ENCODE measurements at places on chromosomes 12 and 14. TPM values are rescaled to one million over a fixed set of nuclear protein-coding genes. Genes with fewer than 3 reads are reported as not detected.

DNA sequence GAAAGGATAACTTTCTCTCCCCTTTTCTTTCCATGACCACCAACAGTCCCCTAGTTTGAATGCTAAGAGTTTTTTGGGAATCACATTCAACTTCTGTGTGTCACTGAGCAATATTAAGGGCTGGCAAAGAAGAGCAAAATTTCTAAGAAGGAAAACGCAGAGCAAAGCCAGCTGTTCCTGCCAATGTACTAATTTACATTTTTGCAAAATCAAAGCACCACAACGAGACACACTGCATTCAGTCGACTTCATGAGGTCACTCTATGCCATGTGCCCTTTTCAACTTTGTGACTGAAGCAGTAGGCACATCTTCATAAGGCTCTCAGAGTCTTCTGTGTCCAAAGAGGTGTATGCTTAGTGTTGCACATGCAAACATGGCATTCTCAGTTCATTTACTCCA, 66.4 kb downstream of the PTPRR start:
- DNase-seq = no peak

DNA sequence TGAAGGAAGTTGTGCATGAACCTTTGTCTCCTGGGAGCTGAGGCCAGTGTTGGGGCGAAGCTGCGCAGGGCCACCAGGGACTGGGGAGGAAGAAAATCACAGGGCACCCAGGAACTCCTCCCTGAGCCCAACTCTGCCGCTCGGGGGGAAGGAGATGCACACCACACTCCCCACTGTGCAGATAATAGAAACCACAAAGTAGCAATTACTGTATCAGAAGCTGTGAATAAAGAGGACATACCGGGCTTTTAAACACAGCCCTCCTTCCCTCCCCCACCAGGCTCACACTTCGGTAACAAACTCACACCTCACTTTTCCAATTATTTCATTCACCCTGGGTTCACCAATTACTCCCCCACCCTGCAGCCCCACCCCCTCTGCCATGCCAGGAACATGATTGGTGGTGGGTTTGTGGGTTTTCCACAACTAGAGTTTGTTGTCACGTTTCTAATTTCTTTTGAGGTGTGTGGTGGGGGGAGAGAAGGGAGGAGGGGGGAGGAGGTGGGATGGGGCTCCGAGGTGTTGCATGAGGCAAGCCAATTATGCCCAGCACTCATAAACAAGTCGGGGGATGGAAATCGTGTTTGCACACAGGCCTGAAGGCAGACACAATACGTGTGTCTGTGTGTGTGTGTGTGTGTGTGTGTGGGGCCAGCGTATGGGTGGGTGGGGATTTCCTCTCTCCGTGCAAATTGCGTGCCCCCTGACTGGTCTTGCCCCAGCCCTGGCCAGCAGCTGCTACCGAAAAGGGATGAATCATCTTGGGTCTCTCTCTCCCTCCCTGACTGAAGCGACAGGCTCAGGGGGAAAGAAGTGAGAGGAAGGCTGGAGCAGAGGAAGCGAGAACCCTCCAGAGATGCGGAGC, 103.3 kb downstream of the RBM19 start:
- no peak for DNase-seq

DNA sequence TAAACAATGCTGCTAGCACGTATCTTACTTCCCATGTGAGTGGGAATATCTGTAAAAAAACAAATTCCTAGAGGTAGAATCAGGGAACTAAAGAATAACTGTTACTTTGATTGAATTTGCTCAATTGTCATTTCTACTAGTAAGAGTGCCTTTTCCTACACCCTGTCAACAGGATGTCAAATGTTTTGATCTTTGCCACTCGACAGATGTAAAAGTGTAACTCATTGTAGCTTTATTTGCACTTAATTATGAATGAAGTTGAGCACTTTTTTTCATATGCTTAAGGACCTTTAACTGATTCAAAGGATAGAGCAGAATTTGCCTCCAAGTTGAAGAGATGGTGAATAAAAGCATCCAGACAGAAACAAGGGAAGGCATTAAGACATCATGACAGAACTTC, 104.5 kb downstream of the PPP1R12A start:
- DNase-seq = no peak

DNA sequence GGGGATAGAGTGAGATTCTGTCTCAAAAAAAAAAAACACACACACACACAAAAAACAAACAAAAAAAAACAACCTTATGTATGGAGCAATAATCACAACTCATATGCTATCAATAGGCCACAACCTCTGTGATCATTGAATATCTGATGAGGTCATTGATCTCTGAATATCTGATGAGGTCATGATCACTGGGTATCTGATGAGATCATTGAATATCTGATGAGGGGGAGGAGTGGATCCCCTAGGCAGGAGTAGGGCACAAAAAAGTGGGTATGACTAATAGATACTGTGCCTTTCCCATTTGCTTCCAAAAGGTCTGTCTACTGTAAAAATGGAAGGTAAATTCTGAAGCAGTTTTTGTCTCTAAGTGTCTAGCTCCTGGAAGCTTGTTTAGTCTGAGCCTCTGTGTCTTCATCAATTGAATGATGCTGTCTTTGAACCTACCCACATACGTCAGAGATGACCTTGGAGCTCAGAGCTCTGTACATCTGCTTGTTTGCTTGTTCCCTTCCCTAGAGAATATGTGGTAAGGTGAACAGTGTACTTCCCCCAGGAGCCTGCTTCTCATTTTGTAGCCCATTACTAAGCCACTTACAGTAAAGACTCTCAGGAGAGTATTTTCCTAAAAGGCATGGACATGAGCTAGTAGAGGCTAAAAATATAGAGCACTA, 13.6 kb downstream of the PAH start:
- no peak for DNase-seq

DNA sequence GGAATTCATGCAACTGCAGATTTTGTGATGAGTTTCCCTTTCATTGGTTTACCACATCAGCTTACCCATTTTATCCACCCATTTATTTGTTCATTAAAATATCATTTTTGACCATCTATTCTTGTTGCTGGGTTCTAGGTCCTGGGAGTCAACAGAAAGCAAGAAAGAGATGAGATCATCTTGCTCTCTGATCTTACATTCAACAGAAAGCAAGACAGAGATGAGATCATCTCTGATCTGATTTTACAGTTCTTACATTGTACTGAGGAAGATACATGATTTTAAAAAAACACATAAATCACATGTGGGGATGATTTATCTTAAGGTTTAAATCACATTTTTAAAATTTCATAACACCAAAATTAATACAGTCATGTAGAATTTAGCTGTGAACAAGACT, 2.3 kb downstream of the TAS2R46 start:
- DNase-seq = no peak

Gene VIPAS39
- total RNA-seq = 20.6 TPM

Gene NXPH4
- 0.06 TPM for total RNA-seq

Gene RNASE8
- total RNA-seq = not detected

Gene PMEL
- total RNA-seq = 3.0 TPM

DNA sequence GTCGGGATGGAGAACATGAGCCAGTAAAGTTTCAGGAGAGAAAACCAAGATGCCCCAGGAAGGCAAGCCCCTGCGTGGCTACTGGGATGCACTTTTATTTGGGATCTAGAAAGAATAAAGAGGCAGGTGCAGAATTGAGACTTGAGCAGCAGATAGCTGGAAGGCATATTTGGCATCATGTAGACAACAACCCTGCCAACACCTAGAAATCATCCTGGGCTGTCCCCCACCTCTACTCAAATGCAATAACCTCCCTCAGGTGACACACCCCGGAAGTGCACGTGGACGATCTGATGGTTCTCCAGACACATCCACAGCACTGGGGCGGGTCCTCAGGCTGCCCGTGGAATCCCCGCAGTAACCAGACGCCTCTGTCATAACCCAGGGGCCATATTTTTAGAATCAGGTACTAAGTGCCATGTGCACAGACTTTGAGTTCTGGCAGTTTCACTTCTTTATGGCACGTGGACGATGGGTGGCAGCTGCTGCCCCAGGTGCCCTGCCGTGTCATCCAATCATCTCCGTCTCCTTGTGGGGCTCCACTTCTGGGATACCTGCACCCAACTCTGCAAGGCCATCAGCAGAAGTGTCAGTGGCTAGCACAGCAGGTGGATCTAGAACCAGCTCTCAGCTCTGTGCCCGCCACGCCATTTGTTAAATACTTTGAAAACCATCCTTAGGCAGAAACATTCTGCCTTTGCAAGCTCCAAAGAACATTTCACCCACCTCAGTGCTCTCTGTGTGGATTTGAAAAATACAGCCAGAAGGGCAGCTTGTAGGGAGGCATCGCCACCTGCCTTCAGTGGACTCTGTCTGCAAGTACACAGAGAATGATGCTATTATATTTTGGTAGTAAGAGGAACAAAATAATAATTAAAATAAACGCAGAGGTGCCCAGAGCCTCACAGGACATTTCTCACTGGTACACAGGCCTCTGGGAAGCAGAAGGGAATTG, 771.7 kb upstream of the TMEM132C start:
- DNase-seq = no peak

DNA sequence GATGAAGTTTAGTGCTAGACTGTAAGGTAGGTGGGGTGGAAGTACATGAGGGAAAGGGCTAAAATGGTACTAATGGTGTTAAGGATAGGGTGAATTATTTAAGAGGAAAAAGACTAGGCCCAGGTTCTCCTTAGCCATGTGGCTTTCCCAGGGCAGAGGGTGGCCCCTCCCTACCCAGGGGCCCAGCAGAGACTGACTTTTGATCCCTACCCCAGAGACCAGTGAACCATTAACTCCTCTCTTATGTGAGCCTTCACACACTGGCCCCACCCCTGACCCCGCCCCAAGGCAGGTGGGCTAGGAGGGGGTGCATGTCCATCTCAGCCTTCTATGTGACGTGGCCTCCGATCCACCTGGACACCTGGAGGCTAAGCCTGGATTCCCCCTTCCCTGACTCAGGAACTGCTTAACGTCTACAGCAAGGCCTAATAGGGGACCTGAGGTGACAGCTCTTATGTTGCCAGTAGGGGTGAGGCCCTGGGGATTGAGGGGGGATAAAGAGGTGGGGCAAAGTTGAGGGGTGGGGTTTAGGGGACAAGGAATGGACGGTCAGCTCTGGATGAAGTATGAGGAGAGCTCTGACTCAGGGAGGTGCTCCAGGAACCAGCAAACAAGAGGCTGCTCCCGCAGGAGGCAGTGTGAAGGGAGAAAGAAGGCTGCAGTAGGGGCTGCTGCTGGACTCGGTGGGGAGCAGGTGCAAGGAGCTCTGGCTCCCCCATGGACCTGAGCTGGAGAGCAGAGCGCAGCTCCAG, 757 bp downstream of the SLC39A5 start:
- DNase-seq = no peak

DNA sequence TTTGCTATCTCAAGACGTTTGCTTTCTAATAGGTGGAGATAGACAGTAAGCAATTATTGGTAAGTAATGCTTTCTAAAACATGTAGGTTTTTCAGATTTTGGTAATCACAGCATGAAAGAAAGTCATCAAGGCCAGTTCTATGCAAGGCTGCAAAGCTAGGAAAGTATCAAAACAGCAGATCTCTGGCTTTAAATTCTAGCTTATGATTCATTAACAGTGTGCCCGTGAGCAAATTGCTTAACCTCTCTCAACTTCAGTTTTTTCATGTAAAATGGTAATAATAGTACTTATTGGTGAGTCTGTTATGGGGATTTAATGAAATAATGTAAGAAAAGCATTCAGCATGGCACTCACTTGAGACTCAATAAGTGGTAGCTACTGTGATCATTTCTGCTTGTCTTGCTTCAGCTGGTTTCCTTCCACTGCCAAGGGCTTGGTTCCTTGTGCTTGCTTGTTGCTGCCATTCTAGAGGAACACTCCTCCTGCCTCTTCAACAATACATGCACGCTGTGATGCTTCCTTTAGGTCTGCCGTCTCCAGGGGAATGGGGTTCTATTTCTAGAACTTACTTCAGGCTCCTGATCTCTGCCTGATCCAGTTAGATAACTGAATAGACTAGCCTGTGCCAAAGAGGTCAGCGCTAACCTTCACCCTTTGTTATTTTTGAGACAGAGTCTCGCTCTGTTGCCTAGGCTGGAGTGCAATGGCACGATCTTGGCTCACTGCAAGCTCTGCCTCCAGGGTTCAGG, 88.4 kb downstream of the CAND1 start:
- no peak for DNase-seq

Gene LIN7A
- 2.7 TPM for total RNA-seq

- DNase-seq = no peak
These were observed 8.6 kb upstream of the C12orf50 start for GRCh38 chr12:88037770-88038169.

Gene PZP
- total RNA-seq = 0.50 TPM

GRCh38 chr12:94597268-94597667, 53.1 kb downstream of the TMCC3 start:
- no peak for DNase-seq

- no peak for DNase-seq
These were observed 172.2 kb downstream of the PTPRO start for GRCh38 chr12:15494329-15495046.

DNA sequence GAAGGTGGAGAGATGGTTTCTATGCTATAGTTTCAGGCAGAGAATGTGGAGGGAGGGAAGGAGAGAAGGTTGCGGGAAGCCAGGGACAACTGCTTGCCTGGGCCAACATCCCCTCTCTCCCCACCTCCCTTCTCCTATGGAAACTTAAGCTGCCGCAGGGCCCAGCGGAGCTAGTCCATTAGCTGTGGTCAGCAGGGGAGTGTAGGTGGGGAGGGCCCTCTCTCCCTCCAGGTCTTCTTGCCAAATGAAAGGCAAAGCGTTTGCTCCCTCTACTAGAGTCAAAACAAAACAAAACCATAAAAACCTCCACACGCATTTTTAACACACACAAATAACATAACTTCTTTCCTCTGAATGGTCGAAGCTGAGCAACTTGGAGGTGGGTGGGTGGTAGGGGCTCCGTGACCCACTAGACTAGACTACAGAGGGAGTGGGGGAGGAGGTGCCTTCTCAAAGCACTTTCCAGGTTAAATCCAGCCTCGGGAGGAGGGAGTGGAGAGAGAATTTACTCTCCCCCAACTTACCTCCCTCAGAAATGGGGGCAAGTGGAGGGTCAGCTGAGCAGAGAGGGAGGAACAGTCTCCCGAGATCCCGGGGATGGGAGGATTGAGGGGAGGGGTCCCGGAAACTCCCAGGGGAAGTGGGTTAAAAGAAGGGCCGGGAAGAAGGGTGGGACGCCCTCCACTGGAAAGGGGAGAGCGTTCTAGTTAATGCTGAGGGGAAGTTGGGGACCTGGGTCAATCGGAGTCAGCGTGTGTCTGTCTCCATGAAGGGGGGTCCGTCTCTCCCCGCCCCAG, 4.6 kb upstream of the CACNB3 start:
- DNase-seq = no peak

Gene ASCL1
- 1.3 TPM for total RNA-seq

Gene OASL
- 0.47 TPM for total RNA-seq

- no peak for DNase-seq
These were observed 31.3 kb downstream of the SOCS2 start for GRCh38 chr12:93603762-93604161.

Gene KRT83
- not detected for total RNA-seq

DNA sequence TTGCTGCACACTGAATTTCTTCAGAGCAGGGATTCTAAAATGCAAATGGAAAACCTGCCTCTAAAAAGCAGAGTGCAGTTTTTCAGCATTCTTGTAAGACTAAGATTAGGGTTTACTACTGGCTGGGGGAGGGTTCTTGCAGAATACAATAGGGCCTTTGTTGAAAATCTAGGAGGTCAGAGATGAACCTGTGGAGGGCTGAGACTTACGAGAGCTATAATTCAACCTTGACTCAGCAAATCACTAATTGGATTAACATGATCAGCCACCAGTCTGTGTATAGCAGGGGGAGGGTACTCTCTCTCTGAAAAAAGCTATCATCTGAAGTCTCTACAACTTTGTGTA, 92.6 kb upstream of the HIF1A start:
- DNase-seq = no peak

All from adrenal gland (tissue), 19 donors.